Stimulated activated CD8-positive, alpha-beta memory T cell treated with anti-CD3 and anti-CD28 coated beads, Interleukin-7, amount 100 ng/mL, for 24 hours (primary cell): ENCODE measurements at places on chromosomes 1 and 21.

DNA sequence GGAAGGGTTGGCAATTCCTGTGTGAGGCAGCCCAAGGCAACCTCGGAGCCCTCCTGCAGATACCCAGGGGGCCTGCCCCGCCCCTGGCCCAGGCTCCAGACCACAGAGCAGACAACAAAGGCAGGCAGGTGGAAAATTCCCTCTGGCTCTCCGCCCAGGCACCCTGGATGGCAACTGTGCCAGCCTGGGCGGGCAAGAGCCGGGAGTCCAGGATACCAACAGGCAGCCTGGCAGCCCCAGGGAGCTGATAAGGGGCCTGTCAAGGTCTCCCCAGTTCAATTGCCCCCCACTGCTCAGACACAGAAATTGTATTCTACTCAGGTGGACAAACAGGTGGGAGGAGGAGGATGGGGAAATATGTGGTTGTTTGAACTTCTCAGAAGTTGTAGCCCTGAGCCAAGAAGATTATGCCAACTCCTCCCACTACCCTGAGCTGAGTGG, 15.4 kb upstream of the GPR37L1 start:
- no peak for DNase-seq

- DNase-seq = no peak
Observed at GRCh38 chr1:94503153-94503552, 38.4 kb downstream of the F3 start.

GRCh38 chr1:219066631-219067349, 106.9 kb upstream of the LYPLAL1 start:
- no peak for DNase-seq

GRCh38 chr1:32142446-32143301, 34.8 kb downstream of the KPNA6 start:
- no peak for DNase-seq

DNA sequence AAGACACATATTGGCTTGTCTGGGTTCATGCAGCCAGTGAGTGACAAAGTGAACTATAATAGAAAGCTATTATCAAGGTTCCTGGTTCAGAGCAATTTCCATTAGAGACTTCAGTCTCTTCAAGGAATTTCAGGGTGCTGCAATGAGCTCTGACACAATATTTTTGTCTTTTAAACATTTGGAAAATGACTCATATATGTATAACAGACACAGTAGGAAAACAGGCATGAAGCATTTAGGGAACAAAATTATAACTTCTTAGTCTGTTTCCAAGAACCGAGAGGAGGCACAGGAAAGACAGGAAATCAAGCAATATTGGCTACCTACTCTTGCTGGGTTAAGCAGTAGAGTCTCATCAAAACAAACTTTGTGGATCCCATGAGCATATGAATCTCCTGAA, 170.4 kb downstream of the PTPRC start:
- DNase-seq = no peak

- no peak for DNase-seq
Observed at GRCh38 chr1:116483481-116484309, 87.1 kb downstream of the CD58 start.

GRCh38 chr1:167674156-167674555, 44.1 kb downstream of the RCSD1 start:
- no peak for DNase-seq

- no peak for DNase-seq
Observed at GRCh38 chr1:226633541-226634165, 85.1 kb downstream of the STUM start.

DNA sequence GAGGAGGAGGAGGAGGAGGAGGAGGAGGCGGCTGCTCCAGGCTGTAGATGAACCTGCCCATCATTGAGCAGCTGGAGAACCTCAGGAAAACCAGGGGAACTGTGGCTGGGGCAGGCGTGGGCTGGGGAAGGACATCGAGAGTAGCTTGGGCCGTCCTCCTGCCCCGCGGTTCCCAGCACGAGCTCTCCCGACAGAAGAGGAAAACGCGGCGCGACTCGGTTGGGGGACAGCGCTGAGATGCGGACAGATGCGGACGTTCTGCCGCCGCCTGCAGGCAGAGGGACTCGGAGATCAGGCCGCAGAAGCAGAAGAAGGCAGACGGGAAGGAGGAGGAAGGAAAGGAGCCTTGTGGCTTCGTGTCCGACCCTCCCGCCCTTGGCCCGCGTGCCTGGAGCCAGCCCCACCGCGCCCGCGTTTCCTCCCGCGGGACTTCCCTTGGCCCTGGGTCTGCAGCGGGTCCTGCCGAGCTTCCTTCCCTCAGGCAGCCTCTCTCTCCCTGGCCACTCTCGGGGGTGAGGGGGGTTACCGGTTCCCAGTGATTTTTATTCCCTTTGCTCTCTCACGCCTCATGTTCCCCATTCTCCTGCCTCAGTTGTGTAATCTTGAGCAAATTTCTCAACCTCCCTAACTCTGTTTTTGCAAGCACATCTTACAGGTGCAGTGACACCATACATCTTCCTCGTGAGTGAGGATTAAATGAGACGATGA, 1.7 kb upstream of the TNFRSF9 start:
- no peak for DNase-seq

DNA sequence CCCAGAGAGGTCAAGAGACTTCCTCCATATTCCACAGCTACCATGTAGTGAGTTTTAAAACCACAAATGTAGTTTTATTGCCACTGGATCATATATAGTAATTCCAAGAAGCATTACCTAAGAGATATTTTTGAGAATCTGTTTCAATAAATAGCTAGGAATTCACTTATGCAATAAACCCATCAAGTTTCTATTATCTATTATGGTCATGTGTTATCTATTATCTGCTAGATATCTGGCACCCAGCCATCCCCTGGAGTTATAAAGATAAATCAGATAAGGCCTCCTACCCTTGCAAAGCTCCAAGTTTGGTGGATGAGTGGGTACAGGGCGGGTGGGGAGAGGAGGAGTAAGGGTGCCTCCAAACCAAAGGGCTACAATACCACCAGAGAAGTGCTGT, 10.3 kb upstream of the VWA5B1 start:
- no peak for DNase-seq

- no peak for DNase-seq
Observed at GRCh38 chr1:152858062-152858461, 1.7 kb upstream of the LCE7A start.

DNA sequence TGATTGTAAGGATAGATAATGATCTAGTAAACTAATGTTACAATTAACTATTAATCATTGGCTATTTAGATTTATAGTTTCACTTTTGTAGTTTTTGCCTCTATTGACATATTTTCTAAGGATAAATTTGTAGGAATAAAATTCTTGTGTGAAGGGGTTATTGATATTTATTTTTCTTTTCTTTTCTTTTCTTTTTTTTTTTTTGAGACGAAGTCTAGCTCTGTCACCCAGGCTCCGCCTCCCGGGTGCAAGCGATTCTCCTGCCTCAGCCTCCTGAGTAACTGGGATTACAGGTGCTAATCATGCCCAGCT, 24.0 kb upstream of the DISC1 start:
- no peak for DNase-seq

GRCh38 chr1:89540406-89540970, 15.9 kb downstream of the LRRC8B start:
- no peak for DNase-seq

GRCh38 chr1:243483071-243483771, 227.4 kb downstream of the SDCCAG8 start:
- no peak for DNase-seq

GRCh38 chr1:46772571-46772970, 26.3 kb upstream of the CYP4B1 start:
- DNase-seq = no peak

GRCh38 chr21:17002594-17003257, 510.1 kb upstream of the CXADR start:
- DNase-seq = no peak

DNA sequence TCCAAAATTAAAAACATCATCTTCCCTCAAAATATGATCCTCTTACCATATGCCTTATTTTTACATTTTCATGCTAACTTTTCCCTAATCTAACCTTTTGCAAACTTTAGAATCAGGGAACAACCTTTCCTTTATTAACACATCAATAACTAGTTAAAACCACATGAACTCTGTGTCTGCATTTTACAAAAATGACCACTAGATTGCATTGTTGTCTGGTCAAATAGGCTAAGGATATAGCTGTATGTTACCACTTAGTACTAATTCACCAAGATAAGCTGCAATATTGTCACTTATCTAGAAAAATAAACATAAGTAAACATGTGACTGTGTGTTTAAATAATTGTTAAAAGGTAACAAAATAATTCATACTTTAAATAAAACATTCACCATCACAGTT, 82.3 kb downstream of the DENND1B start:
- no peak for DNase-seq

DNA sequence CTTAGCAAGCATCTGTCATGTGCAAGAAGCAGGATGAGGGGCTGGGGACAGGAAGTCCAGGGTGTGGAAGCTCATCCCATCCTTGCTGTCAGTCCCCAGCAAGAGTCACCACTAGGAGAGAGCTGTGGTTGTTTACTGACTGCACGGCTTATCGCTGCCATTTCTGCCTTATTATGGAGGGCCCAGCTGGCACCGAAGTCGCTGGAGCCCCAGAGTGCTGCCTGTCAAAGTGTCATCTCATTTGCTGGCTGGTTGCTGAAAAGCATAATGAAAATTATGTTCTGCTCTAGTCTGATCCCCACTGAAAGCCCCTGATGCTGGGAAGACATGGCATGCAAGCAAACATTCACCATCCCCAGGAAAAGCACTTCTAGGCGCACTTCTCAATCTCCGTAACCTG, 642.7 kb downstream of the NPHP4 start:
- no peak for DNase-seq

DNA sequence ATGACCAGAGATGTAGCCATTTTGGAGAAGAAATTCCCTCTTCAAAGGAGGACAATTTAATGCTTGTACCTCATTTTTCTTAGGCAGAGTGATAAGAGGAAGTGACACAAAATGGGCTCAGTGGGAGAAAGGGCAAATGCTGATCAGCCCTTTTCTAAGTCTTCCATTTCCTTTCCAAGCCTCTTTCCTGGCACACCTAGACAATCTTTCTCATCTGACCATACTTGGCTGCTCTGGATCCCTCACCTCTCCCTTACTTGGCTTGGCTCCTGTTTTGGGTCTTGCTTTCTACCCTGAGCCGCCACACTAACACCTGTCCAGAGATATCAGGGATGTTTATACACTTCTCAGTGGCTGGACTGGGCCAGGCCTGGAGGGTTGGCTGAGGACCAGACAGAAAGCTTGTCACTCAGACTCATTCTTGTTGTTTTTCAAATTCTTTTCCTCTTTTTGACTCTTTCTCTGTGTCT, 13.1 kb downstream of the TXNIP start:
- DNase-seq = no peak

DNA sequence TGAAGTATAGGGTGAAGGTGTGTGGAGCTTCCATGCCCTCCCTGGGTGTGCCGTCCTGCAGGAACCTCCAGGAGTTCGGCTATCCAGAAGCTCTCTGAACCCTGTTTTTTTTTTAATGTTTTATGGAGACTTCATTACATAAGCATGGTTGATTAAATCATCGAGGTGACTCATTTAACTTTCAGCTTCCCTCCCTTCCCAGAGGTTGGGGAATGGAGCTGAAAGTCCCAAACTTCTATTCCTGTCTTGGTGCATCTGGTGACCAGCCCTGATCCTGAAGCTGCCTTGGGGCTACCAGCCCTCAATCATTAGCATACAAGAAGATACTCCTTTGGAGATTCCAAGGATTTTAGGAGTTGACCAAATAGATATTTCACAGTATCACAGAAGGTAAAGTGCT, 9.5 kb downstream of the RRP15 start:
- no peak for DNase-seq

DNA sequence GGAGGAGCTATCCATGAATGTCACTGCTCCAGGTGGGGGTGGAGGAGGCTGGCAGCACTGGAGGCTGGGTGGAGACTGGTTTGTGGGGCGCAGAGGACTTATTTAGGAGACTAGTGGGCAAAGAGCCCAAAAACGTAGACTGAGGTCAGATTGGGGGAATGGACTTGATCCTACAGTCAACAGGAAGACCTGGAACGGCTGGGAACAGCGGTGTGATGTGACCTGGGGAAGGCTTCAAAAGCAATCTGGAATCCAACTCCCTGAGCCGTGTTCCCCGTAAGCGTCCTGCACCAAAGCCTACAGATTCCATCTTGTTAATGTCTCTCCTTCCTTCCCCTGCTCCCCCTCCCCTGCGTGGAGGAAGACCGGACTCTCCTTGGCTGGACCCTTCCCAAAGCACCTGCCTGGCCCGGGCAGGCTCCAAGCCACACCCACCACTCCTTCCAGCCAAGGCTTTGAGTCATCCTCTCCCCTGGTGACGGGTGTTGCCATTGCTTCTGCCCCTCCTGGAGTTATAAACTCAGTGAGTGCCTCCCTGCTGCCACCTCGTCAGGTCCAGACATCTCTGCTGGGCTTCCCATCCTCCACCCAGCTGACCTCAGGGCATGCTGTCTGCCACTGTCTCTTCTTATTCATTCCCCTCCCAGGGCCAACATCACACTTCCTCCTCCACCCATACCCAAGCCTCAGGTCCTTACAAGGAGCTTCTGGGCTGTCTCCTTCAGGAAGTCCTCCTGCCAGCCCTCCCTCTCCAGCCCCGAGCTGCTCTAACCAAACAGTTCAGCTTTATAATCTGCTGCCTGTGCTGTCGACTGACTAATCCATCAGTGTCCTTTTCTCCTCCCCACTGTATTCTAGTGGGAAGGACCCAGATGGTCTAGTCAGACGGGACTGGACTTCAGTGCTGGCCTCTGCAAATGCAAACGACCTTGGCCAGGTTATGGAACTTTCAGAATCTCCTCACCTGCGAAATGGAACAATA, 1.6 kb upstream of the CLSTN1 start:
- DNase-seq = no peak

DNA sequence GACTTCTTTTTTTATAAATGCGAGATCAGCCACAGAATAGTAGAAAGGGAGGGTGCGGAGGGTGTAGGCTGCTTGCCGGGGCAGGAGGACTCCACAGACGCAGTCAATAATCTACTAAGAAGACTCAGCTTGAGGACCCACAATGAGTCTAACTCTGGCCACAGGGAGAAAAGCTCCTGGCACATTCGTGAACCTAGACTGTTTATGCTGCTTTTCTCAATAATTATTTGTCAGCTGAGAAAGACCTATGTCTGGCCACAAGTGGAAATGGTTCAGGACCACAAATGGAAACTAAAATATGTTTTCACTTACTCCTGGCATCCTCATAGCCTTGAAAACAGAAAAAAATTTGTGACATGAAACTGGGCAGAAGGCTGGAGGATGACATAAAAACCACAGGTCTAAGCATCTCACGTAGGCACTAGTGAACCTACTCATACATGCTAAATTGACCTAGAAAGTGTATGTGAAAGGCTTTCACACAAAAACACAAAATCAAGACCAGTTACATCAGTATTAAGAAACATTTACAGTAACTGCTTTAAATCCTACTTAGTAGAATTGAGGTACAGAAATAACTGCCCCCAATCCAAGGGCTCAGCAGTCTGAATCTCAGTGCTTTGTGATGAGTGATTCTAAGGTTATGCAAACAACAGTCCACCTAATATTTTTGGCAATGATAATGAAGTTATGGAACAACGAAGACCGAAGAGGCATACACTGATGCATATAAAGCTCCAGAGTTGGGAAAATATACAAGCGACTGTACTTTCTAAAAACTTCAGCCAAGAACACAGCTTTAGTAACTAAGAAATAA, 159.5 kb downstream of the SLC45A1 start:
- DNase-seq = no peak

- no peak for DNase-seq
Observed at GRCh38 chr21:35072960-35073359, 23.9 kb upstream of the RUNX1 start.
